ENCODE measurements at places on chromosomes 11 and 22.

DNA sequence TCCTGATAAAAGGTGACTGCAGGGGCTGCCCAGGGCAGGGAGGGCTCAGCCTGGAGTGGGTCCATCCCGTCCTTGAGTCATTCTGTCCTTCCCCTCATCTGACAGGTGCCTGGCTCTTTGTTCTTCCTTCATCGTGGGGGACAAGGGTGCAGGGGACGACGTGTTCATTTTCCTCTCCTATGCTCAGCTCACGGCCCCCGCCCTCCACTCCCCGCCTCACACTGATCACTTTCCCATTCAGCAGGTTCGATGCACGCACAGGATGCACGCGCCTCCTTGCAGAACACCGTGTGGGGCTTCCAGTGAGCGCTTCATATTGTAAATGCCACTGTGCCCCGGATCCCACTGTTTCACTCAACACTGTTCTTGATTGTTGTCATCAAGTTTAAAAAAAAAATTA is 32.7 kb upstream of the SHANK2 start:
- no peak for DNase-seq

GRCh38 chr22:42942351-42942750 is 72.6 kb downstream of the PACSIN2 start:
- no peak for DNase-seq

- DNase-seq: peak; percentile 78
These were observed 118.5 kb downstream of the APOL5 start for GRCh38 chr22:35835998-35836691.

- no peak for DNase-seq
These were observed 496 bp downstream of the SYT7 start for GRCh38 chr11:61580271-61580888.

- DNase-seq: no peak
These were observed at the start of gene PDGFB for GRCh38 chr22:39244496-39245129. TSS of gene PDGFB (minus strand) at chr22:39244982. CDS start at chr22:39243963, 1,019 bp downstream.

- peak; percentile 8 for DNase-seq
These were observed 440.1 kb downstream of the NTM start for GRCh38 chr11:131810541-131810940.

- DNase-seq: peak; percentile 96
These were observed 65.7 kb upstream of the NAV2 start for GRCh38 chr11:19646921-19647320.

DNA sequence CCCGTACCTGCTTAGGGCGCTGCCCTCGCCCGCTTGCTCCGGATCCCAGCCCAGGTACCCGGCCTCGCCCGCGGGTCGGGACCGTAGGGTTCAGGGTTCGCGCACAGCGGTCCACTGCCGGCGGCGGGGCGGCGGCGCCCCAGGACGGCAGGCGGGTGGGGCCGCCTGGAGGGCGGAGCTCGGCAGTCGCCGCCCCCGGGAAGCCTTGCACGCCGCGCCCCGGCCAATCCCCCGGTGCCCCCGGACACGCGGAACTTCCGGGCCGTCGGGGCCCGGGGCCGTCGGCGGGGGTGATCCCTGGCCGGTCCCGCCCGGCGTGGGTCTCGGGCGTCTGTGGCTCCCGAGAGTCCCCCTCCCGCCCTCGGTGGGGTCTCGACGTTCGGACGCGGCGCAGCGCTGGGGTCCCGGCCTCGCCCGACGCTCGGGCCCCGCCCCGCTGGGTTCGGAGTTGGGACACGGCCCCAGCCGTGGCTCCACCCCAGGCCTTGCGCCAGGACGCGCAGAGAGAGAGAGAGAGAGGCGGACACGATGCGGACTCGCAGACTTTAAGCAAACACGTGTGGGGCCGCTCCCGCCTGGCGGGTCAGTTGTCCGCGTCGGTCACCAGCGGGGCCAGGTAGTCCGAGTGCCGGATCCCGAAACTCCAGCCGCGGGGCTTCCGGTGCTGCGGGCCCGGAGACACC is at the start of gene TYMP:
Gene TYMP, minus strand, starts transcription at position 116 of the 683 bp plus-strand sequence. CDS start 303 bp downstream, outside the sequence.
- peak; percentile 89 for DNase-seq

- DNase-seq: no peak
These were observed 53.3 kb upstream of the ADA2 start for GRCh38 chr22:17272511-17272991.

- DNase-seq: peak; percentile 25
These were observed 10.0 kb upstream of the CCDC83 start for GRCh38 chr11:85845124-85845631.

- no peak for DNase-seq
These were observed 30.2 kb downstream of the HTR3B start for GRCh38 chr11:113934761-113935160.

GRCh38 chr22:35231585-35232084 is 25.7 kb upstream of the HMGXB4 start:
- DNase-seq: peak; percentile 58

GRCh38 chr22:31238057-31238456 is 26.0 kb downstream of the LIMK2 start:
- DNase-seq: no peak

DNA sequence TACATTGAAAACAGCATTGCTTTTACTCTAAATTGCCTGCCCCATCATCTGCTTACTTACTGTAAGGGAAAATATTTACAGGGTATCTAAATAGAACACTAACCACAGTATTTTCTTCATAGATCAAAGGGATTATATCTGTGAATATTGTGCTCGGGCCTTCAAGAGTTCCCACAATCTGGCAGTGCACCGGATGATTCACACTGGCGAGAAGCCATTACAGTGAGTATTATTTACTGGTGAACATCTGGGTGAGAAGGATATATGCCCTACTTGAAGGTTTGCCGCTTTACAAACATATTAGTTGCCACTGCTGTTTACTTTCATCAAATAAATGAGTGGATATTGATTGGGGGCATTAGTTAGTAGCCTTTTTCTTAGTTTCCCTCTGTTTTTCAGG is 5.9 kb upstream of the CNTF start:
- DNase-seq: peak; percentile 97

DNA sequence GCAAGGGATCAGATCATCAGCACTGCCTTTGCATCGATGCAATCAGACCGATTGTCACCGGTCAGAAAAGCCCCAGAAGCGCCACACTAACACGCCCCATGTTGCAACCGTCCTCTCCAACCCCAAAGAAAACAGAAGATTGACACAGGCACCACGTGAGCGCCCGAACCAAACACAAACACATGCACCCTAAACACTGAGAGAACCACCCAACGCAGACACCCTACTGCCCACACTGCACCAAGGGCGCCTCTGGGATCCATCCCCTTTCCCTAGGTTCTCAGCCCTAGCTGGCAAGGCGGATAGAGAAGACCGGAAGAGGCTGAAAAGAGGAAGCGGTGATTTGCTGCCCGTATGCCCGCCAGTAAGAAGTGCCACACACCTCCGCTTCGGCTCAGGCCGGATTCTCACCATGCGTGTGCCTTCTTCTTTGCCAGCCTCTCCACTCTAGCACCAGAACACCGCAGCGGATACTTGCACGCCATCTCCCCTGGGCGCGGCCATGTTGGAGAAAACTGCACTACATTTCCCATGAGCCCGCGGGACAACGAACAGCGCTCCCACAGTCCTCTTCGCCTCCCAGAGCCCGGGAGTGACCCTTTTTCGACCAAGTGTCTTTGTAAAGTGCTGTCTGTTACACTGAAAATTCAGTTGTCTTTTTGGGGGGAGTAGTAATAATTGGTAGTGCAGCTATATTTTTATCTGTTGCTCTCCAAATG is at the start of gene ALKBH8:
Gene ALKBH8, minus strand, starts transcription at position 517 of the 719 bp plus-strand sequence. CDS start 4,842 bp downstream, outside the sequence.
- DNase-seq: peak; percentile 70

DNA sequence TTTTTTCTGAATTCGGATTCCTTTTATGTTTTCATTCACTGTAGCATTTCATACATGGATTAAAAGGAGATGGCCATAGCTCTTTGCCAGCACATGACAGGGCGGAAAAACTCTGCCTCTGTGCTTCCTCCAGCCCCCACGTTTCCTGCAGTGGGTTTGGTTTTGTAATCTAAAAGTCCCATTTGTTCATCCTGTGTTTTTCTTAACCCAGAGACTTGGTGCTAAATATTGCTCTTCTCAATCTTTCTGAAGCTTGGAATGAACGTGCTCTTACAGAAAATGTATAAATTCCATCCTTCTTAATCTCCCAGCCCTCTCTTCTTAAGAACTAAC is 89.9 kb downstream of the PPP6R3 start:
- DNase-seq: peak; percentile 64

DNA sequence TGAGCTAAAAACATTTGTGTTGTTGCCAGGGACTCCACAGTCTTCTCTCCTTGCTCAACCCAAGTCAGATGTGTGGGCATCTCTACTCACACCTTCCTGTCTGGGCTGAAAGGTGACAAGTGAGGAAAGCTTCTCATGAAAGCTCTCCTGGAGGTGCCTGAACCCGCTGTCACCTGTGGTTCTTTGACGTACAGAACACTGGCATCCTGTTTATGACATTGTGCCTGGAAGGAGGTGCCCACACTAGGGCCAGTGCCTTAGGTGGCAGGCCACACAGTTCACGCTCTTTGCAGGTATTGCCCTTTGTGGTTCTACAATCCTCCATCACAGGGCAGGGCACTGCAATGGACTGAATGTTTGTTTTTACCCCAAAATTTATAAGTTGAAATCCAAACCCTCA is 108.5 kb downstream of the CD44 start:
- no peak for DNase-seq

DNA sequence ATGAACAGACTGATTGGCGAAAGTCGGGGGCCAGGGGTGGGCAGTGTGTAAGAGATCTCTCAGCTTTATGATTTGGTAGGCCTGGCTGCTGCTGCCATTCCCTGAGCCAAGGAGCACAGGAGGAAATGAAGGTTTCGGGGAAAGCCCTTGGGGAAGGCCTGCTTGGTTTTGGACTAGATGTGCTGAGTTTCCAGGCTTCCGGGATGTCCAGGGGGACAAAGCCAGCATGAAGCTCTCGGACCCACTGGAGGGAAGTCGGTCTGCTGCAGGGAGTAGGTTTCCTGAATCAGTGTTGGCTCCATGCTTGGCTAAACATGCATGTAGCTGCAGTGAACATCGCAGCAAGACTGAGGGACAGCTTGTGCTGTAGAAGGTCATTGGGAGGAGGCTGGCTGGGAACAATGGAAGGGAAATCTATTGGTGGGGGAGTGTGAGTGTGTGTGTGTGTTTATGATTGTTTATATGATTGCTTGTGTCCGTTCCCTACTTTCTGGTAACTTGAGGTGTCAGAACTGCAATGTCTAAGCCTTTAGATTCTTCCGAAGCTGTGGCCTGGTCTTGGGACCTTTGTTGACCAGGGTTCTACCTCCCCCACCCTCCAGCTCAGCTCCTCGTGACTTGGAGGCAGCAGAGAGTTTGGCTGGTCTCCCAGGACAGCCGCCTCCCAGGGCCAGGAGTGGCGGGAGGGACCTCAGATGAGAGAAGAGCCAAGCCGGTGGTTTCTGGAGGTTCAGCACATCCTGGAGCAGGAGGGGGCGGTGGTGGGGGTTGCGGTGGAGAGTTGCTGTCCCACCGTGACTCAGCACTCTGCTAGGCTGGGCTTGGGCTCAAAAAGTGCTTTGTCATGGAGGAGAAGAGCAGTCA is 4.0 kb upstream of the FTH1 start:
- peak; percentile 99 for DNase-seq

GRCh38 chr11:23311986-23312940 is 452.0 kb upstream of the CCDC179 start:
- DNase-seq: peak; percentile 69

- no peak for DNase-seq
These were observed 5.6 kb downstream of the SLC29A2 start for GRCh38 chr11:66365711-66366619.

DNA sequence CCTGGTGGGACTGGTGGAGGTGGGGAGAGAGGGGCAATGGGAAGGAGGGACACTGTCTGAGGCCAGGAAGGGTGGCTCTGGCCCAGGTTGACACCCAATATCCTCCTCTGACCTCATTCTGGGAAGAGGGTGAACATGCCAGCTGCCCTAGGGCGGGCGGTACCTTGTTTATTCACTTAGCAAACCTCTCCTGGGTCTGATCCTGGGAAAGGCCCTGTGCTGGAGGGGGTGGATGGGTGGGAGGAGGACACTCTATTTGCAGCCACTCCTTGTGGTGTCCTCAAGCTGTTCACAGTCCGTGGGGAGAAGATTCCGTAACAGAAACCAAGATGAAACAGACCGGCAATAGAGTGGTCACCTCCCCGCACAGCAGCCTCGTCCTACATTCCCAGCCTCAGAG is 49.7 kb upstream of the EIF3D start:
- DNase-seq: no peak

GRCh38 chr22:43811777-43812148 is 342 bp downstream of the EFCAB6 start:
- peak; percentile 71 for DNase-seq

DNA sequence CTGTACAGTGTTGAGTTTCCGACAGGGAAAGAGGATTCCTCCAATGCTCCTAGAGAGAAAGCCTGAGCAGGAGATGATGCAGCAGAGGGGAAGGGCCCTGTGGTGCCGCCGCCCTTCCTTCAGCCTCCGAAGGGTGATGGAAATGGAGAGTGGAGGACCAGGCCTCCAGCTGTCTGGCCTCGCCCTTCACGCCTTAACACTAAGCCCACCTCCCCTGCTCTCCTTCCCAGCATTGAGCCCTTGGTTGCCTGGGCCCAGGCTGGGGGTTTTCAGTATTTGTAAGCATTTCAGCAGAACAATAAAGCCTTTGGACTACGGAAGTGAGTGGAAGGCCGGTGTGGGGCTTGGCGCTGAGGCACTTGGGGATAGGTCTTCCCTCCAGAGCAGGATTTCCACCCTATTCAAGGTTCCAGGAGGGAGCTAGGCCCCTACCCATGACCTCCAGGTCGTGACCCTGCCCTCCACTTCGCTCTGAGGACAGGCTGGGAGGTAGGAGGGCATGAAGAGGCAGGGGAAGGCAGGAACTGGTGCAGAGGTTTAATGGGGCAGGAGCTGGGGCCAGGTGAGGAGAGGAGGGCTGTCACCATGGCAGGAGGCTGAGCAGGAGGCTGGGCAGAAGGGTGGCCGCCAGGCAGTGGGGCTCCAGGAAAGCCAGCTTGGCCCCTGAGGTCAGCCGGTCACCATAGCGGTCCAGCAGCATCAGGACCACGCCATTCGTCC is 21.6 kb downstream of the TREH start:
- no peak for DNase-seq

DNA sequence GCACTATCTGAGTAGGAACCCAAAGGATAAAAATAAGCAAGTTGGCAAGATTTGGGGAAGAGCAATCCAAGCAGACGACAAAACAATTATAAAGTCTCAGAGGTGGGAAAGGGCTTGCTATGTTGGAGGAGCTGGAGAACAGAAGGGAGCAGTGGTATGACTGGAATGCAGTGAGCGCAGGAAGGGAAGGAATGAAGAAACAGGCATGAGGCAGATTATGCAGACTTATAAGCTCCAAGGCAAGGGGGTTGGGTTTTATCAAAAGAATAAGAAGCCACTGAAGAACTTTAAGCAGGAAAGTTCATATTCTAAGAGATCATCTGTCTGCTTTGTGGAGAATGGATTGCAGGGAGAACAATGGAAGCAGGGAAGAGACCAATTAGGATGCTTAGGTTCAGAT is 31.7 kb downstream of the PGM2L1 start:
- DNase-seq: peak; percentile 86

- peak; percentile 58 for DNase-seq
These were observed 91.6 kb downstream of the STIM1 start for GRCh38 chr11:3947061-3947460.

Data from iris pigment epithelial cell (primary cell).